ENCODE measurements at places on chromosomes 1 and 21.

DNA sequence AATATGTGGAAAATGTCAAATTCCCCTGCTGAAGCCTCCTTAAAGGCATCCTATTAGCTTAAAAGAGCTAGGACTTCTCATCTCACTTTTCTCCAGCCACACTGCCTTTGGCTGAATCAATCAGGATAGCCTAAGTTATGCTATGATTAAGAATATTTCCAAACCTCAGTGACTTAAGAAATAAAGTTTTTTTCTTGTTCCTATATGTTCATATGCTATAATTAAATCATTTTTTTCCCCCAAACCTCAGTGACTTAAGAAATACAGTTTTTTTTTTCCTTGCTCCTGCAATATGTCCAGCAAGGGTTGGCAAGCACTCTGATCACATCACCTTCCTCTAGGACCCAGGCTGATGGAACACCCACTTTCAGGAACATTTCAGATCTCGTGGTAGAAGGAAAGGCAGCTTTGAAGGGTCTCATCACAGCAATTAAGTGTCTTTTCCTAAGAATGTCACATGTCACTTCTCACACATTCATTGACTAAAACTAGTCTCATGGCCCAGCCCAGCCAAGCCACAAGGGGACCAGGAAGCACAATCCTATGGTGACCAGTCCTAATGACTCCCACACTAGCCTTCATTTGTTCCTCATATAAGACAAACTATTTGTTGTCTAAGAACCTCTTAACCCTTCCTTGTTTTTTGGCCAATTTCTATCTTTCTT lies 6.3 kb upstream of the JUN start:
- no peak for DNase-seq

- DNase-seq: peak; percentile 72
These were observed 52.0 kb downstream of the SLC9A1 start for GRCh38 chr1:27102707-27103468.

GRCh38 chr1:39525366-39526165 lies 34.1 kb downstream of the BMP8A start:
- no peak for DNase-seq

DNA sequence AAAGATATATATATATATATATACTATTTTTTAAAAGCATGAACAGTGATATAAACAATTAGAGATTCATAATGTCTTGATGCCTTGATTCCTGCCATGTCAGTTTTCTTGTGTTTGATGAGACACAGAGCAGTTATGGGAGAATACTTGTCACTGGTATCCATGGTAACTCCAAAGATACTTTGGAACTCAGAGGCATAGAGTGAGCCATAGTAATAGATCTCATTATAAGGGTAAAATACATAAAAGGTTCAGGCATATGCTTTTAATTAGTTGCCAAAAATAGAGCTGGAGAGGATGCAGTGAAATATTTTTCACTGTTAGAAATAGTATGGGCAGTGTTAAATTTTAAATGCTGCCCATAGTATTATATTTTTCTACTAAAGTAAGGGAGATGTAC lies 134.1 kb downstream of the SYT14 start:
- DNase-seq: peak; percentile 68

- peak; percentile 65 for DNase-seq
These were observed at the start of gene PLA2G5 for GRCh38 chr1:20069874-20070273. Gene PLA2G5, plus strand, starts transcription at chr1:20070194. Its CDS starts 14,637 bp downstream, at chr1:20084831.

GRCh38 chr1:116808848-116809508 lies 54.7 kb downstream of the CD2 start:
- no peak for DNase-seq

GRCh38 chr1:109762821-109763645 lies 690 bp downstream of the EPS8L3 start:
- peak; percentile 46 for DNase-seq

DNA sequence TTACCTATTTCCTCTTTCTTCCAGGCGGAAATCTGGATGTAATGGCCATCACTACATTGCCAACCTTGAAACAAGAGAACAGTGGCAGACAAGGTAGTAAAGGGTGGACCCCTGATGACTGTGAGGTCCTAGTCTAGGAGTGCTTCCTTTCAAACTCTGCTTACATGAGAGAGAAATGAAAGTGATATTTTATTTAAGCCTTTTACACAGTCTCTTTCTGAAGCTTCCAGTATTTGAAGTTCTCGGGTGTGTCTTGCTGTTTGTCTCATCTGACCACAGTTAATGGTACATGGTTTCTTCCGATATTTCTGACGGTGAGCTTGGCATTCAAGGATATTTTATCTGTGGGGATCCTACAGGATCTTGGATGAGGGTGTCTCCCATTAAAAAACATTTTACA lies 215.2 kb downstream of the SLC45A1 start:
- DNase-seq: no peak

GRCh38 chr1:198106011-198106410 lies 50.8 kb upstream of the NEK7 start:
- no peak for DNase-seq

GRCh38 chr1:241181471-241181870 lies 175.5 kb downstream of the RGS7 start:
- no peak for DNase-seq

DNA sequence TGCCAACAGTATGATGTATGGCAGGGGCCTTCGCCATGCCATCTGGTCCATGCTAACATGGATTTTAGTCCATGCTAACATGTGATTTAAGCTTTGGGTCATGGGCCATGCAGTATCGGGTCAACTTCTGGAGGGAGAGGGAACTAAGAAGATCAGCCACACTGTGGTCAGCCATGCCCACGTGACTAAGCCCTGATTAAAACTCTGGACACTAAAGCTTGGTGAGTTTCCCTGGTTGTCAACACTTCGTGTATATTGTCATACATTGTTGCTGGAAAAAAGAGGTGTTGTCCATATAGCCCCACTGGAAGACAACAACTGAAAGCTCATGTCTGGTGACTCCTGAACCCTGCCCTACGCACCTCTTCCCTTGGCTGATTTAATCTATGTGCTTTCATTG lies 90.5 kb downstream of the SUSD4 start:
- no peak for DNase-seq

DNA sequence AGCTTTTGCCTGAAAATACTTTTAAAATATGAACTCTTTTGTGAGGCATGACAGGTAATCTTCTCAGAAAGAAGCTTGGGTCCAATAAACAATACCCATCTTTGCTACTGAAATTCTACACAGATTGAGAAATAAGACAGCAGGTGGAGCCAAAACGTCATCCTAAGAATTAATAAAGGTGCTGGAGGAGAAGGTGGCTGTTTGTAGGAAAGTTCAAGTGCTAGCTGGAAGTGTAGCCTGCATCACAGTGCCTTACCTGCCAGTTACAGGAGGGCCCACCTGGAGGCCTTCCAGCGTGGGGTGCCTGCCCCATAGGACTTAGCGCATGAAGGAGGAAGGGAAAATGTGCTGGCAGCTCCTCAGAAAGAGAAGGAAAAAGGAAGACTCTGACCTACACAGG lies 93.7 kb downstream of the TTC3 start:
- no peak for DNase-seq

GRCh38 chr1:24414775-24415333 lies 748 bp upstream of the NIPAL3 start:
- DNase-seq: peak; percentile 26

GRCh38 chr1:109887884-109888283 lies 22.8 kb upstream of the CSF1 start:
- DNase-seq: no peak

- DNase-seq: peak; percentile 51
These were observed 194.3 kb upstream of the GREM2 start for GRCh38 chr1:240806200-240806745.

DNA sequence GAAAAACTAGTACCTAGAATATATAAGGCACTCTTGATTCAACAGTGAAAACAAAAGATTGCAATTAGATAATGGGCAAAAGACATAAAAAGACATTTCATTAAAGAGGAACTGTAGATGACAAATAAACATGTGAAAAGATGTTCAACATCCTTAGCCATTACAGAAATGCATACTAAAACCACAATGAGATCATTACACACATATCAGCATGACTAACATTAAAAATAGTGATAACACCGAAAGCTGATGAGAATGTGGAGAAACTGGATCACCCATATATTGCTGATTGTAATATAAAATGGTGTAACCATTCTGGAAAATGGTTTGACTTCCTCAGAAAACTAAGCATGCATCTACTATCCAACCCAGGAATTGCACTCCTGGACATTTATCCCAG lies 340.3 kb downstream of the SEC16B start:
- DNase-seq: peak; percentile 6

GRCh38 chr1:15343729-15344128 lies 66.0 kb upstream of the EFHD2 start:
- peak; percentile 70 for DNase-seq

DNA sequence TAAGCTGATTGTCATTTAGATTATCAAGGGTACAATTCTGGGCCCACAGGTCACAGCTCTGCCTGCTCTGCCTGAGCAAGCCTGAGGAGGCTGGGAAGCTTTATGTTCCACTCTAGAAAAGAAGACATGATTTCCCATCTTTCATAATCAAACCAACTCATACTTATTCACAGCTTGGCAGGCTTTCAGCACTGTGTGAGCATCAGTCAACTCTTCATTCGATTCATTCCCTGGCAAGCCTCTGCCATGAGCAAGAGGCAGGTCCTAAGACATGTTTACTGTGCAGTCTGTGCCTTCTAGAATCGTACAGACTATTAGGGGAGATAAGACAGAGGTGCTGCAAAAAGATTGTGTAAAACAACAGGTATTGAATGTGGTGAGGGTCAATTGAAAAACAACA lies 24.5 kb upstream of the KIRREL1 start:
- DNase-seq: peak; percentile 99

DNA sequence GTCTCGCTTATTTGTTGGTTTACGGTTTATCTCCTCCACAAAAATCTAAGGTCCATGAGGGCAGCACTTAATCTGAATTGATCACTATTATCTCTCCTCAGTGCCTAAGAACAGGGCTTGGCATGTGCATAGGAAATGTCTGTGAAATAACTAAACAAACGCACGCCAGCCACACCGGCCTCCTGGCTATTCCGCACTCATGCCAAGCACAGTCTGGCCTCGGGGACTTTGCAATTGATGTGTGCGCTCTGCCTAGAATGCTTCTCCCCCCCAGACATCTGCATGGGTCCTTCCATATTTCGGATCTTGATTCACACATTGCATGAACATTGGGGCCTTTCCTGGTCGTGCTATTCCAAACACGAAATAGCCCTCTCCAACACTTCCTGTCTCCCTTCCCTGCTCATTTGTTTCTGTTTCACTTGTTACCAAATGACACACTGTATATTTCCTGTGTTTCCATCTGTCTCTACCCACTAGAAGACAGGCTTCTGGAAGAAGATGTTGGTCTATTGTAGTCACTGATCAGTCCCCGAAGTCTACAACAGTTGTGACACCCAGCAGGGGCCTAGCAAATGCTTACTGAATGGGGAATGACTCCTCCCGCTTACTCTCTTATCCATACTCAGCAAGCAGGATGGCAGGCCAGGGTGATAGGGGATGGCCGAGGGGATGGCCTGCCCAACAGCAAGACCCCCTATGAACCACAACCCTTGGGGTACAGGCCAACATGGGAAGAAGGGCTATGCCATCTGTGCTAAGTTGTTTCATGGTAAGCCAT lies 93.9 kb downstream of the GLIS1 start:
- DNase-seq: no peak

DNA sequence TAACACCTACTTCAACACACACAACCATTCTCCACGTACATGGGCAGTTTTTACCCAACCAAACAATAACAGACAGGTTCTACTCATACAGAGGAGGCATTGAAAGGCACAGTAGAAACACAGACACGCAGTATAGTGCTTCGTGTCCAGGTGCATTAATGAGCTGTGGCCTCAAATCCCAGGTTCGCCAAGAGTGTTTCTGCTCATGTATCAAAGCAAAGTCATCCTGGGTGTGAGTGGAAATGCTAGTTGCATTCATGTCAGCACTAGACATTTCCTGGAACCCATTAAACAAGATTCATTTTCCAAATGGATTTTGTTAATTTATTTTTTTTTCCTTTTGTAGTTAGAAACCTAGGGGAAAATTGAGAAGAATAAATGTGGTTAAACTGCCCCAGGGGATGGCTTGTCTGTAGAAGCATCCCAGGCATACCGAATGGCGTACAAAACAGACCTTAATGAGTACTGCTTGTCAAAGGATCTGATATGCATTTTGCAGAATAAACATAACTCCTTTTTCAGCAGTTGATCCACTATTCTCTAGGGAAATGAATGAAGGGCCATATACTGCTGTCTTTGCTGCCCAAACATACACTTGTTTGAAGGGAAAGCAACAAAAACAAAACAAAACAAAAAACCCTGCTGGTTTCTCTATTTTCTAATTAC lies 298.6 kb upstream of the ST6GALNAC5 start:
- no peak for DNase-seq

Measured in GM23248 (cell line).